Neural progenitor cell (in vitro differentiated cells): ENCODE measurements at places on chromosomes 12 and 14. TPM values are rescaled to one million over a fixed set of nuclear protein-coding genes. Genes with fewer than 3 reads are reported as not detected.
A peak's percentile ranks its signal among the peaks of the same experiment; 100 is the strongest.

Gene KRT75
- total RNA-seq, result not detected in 2 replicates

Gene CD163
- total RNA-seq, result not detected in 2 replicates

Gene ALKBH2
- 18.5 TPM in 2 replicates for total RNA-seq

Gene SMIM41
- total RNA-seq, result not detected in 2 replicates

Gene PROX2
- not detected in 2 replicates for total RNA-seq

Gene TC2N
- total RNA-seq, result 3.8 and 5.8 TPM in 2 replicates

GRCh38 chr12:86139671-86140070 is 116.5 kb downstream of the MGAT4C start:
- no peaks in the 10 kb centered on the region for H3K36me3 ChIP-seq
- H3K27me3 ChIP-seq, result no peaks in the 10 kb centered on the region
- H3K4me1 ChIP-seq, result no peaks in the 10 kb centered on the region
- no peak overlapping the region for H3K4me3 ChIP-seq
- no peak for DNase-seq
- H3K27ac ChIP-seq, result no peak overlapping the region

DNA sequence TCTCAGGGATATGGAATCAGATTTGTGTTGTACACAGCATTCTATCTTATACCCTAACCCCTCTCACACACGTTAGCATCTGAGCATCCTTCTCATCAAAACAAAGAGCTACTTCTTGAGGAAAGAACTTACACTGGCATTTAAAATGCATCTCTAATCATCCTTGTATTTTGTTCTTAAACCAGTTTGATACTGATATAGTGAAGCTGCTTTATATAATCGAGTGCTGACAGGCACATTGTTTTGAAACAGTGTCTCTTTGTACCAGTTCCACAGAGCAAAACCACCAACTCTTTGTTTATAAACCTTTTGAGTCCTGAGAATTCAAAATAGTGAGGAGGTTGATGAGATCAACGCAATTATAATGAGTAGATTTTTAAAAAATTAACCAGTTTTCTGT is 8.8 kb downstream of the GPR33 start:
- no peaks in the 10 kb centered on the region for H3K27me3 ChIP-seq
- H3K4me1 ChIP-seq, result no peaks in the 10 kb centered on the region
- no peaks in the 10 kb centered on the region for H3K36me3 ChIP-seq
- no peak overlapping the region for H3K4me3 ChIP-seq
- DNase-seq, result no peak

- peaks cover 10% of the 10 kb centered on the region for H3K4me1 ChIP-seq
- no peak overlapping the region for H3K27ac ChIP-seq
- H3K27me3 ChIP-seq, result no peaks in the 10 kb centered on the region
Observed at GRCh38 chr14:59483363-59483762, 845 bp downstream of the L3HYPDH start.

GRCh38 chr12:113896194-113896593 is 69.9 kb downstream of the RBM19 start:
- no peak overlapping the region for H3K4me3 ChIP-seq
- peaks cover 40% of the 10 kb centered on the region for H3K4me1 ChIP-seq
- H3K27me3 ChIP-seq, result no peaks in the 10 kb centered on the region
- no peaks in the 10 kb centered on the region for H3K36me3 ChIP-seq

DNA sequence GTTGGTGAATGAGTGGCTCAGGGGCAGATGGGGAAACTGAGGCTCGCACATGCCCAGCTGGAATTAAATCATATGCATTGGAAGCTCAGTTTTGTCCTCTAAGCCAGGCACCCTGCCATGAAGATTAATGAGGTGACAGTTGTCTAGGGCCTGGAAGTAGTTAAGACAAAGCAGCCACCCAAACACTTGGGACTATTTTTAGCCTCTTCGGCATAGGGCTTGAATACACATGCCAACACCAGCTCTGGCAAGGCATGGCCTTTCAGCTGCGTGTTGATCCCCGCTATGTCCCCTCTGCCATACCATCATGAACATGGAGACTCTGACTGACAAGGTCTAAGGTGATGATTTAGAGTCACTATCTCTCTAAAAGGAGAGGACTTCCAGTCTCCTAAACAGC is 250.2 kb downstream of the KSR2 start:
- no peaks in the 10 kb centered on the region for H3K4me1 ChIP-seq
- H3K27me3 ChIP-seq, result no peaks in the 10 kb centered on the region
- H3K4me3 ChIP-seq, result no peak overlapping the region
- H3K27ac ChIP-seq, result no peak overlapping the region
- no peaks in the 10 kb centered on the region for H3K36me3 ChIP-seq

DNA sequence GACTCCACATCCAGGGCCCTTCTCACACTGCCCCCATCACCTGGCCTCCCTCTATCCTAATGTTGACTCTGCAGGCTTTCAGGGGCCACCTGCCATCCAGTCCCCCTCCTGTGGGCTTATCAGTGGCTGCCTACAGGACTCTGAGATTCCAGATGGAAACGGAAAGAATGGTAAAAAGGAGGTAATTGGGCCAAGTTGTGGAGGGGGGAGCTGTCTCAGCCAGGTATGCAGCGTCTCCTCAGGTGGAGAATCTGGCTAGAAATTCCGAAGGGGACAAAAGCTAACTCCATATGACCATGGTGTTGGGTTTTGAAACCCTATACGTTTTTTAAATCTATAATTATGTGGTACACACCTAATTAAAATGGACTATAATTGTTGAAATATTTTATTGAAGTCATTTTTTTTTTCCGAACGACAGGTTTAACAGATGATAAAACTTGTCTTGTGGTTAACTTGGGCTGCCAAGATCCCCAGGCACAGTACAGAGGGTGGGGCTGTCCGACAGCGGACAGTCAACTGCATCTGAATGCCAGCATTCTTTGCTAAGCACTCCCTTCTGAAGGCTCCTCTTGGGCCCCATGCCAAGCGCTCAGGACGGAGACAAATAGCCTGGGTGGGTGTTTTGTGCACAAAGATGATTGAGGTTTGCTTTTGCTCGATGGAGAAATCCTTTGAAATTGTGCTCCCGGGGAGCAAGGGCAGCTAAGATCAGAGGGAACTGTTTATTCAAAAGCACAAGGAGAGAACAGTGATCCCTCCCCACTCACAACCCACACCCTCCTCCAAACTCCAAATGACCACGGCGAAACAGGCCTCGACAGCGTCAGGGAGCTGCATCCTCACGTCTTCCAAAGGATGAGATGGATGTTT is 365.6 kb downstream of the BCL11B start:
- H3K4me3 ChIP-seq, result no peak overlapping the region
- peak; percentile 33 for DNase-seq
- no peak overlapping the region for H3K27ac ChIP-seq
- no peaks in the 10 kb centered on the region for H3K36me3 ChIP-seq
- H3K4me1 ChIP-seq, result peaks cover 24% of the 10 kb centered on the region

DNA sequence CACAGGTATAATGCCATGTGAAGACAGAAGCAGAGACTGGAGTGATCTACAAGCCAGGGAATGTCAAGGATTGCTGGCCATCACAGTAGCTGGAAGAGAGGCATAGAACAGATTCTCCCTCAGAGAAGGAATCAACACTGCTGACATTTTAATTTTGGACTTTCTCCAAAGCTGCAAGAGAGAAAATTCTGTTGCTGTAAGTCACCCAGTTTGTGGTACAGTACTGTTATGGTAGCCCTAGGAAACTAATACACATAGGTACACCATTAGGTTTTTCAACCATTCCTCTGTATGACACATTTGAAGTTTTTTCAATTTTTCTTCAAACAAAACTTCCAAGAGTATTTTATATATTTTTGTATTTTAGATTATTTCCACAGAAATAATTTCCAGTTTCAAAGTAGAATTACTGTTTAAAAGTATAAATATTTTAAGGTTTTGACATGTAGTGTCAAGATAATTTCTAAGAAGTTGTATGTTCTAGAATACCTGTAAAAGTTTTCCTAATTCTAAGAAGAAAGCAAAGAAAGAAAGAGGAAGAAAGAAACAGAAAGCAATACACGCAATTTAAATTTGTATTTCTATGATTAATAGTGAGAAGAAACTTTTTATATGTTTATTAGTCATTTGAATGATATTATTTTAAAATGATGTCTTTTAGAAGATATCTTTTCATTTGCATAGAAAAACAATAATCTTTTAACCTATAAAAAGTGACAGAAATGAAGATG is 64.9 kb upstream of the CATSPERB start:
- no peak overlapping the region for H3K4me3 ChIP-seq
- no peaks in the 10 kb centered on the region for H3K36me3 ChIP-seq
- H3K4me1 ChIP-seq, result no peaks in the 10 kb centered on the region
- DNase-seq, result no peak

- H3K4me1 ChIP-seq, result no peaks in the 10 kb centered on the region
- H3K27me3 ChIP-seq, result no peaks in the 10 kb centered on the region
- DNase-seq, result no peak
- H3K36me3 ChIP-seq, result no peaks in the 10 kb centered on the region
Observed at GRCh38 chr12:19848421-19848820, 409.1 kb downstream of the AEBP2 start.

- H3K4me3 ChIP-seq, result no peak overlapping the region
- no peak for DNase-seq
- no peaks in the 10 kb centered on the region for H3K36me3 ChIP-seq
- H3K27ac ChIP-seq, result no peak overlapping the region
- H3K27me3 ChIP-seq, result peaks cover 8% of the 10 kb centered on the region
- H3K4me1 ChIP-seq, result peaks cover 6% of the 10 kb centered on the region
Observed at GRCh38 chr12:4120316-4120917, 153.1 kb upstream of the CCND2 start.

GRCh38 chr14:64060199-64060545 is 207.4 kb downstream of the SYNE2 start:
- no peak overlapping the region for H3K4me3 ChIP-seq
- H3K27ac ChIP-seq, result no peak overlapping the region
- H3K4me1 ChIP-seq, result peaks cover 7% of the 10 kb centered on the region
- no peak for DNase-seq
- H3K36me3 ChIP-seq, result no peaks in the 10 kb centered on the region

- DNase-seq, result peak; percentile 83
- no peak overlapping the region for H3K27ac ChIP-seq
- H3K36me3 ChIP-seq, result no peaks in the 10 kb centered on the region
- peaks cover 41% of the 10 kb centered on the region for H3K4me1 ChIP-seq
- H3K4me3 ChIP-seq, result no peak overlapping the region
Observed at GRCh38 chr14:103518422-103519042, 4.1 kb downstream of the CKB start.

- peak; percentile 83 for DNase-seq
- no peaks in the 10 kb centered on the region for H3K36me3 ChIP-seq
- H3K4me3 ChIP-seq, result peak overlapping the region; percentile 12
- H3K4me1 ChIP-seq, result peaks cover 63% of the 10 kb centered on the region
Observed at GRCh38 chr12:53495903-53496751, 3.1 kb downstream of the MAP3K12 start.
